NCI-H345 (cell line): ENCODE measurements at places on chromosomes 5 and 9.

DNA sequence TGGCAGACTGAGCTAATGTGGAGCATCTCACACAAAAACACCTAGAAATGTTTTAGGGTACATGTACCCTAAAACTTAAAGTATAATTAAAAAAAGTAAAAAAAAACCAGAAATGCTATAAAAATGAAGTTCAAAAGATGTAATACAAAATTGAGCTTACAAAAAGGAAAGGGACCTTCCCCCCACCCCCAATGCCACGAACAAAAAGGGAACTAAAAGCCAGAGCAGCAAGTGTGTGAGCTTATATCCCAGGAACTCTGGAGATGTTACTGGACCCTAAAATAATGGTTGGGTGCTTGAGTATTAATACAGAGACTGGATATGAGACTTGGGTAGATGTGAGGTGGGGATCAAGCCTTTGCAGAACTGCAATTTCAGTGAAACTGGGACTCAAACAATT, 11.0 kb downstream of the SPATA9 start:
- no peak for DNase-seq

GRCh38 chr5:136979131-136979530, 520.0 kb downstream of the SPOCK1 start:
- DNase-seq, result no peak

DNA sequence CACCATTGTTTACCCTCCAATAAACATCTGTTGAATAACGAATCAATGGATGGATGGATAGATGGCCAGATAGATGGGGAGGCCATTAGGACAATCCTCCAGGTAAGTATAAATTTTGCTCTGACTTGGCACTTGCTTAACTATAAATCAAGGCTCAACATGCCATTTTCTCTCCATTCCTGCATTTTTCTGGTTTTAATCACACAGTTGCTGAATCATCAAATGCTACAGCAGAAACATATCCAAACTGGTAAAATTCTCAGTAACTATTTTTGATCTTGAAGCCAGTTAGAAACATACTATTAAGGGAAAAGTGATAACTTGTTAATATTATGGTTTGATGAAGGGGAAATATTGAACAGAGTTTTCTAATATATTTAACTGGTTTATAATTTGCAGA, 71.5 kb upstream of the MTAP start:
- no peak for DNase-seq

- no peak for DNase-seq
Measured at GRCh38 chr5:135871268-135871915, 24.2 kb downstream of the IL9 start.

DNA sequence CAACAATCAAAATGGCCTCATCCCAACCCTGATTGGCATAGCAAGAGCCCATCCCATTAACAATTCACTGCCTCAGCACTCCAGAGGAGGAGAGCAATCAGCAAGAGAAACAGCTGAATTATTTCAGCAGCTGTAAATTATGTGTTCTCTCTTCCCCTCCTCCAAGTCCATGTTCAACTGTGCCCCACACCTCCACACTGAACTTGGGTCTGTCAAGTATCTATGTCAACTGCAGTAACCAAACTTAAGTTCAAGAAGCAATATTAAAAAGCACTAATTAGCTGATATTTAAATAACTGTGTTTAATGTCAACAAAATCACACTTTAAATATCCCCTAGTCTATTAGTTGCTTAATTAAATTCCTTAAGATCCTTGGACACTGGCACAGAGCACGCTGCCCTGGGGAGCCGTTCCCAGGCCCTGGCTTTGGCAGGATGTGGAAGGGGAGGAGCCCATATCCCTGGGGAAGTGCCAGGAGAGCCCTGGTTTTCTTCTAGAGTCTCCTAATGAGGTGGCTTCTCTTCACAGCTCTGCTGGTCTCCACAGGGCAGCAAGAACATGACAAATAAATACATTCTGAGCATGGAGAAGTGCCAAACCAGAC, 50.6 kb downstream of the SIL1 start:
- peak; percentile 74 for DNase-seq

GRCh38 chr5:16082053-16082452, 97.5 kb downstream of the MARCHF11 start:
- no peak for DNase-seq

DNA sequence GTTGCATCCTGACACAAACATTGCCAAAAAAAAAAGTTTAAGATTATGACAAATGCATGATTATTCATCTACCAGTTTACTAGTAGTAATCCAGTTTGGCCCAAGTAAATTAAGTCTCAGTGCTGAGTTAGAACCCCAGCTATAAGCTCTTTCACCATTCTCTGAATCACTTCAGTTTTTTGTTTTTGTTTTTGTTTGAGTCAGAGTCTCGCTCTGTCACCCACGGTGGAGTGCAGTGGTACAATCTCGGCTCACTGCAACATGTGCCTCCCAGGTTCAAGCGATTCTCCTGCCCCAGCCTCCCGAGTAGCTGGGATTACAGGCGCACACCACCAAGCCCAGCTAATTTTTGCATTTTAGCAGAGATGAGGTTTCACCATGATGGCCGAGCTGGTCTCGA, 1.5 kb upstream of the PCYOX1L start:
- no peak for DNase-seq
